Pulmonary artery endothelial cell (primary cell): ENCODE measurements at places on chromosomes 7 and 10. TPM values are rescaled to one million over a fixed set of nuclear protein-coding genes. Genes with fewer than 3 reads are reported as not detected.
A peak's percentile ranks its signal among the peaks of the same experiment; 100 is the strongest.

Gene DOCK1
- 74.0 and 89.6 TPM in 2 replicates for total RNA-seq

Gene ATOH7
- total RNA-seq = not detected in 2 replicates

Gene CFAP58
- 0.46 and 0.63 TPM in 2 replicates for total RNA-seq

Gene PRSS2
- not detected in 2 replicates for total RNA-seq

Gene PON1
- not detected in 2 replicates for total RNA-seq

Gene GPR37
- total RNA-seq = 1.7 and 8.1 TPM in 2 replicates

Gene SPDYE2
- not detected in 2 replicates for total RNA-seq

Gene CD36
- 0.26 and 4.6 TPM in 2 replicates for total RNA-seq

Gene CYP2C19
- total RNA-seq = 0.07 TPM in 1 of 2 replicates, not detected in the other

Gene LMOD2
- 0.07 TPM in 1 of 2 replicates, not detected in the other for total RNA-seq

DNA sequence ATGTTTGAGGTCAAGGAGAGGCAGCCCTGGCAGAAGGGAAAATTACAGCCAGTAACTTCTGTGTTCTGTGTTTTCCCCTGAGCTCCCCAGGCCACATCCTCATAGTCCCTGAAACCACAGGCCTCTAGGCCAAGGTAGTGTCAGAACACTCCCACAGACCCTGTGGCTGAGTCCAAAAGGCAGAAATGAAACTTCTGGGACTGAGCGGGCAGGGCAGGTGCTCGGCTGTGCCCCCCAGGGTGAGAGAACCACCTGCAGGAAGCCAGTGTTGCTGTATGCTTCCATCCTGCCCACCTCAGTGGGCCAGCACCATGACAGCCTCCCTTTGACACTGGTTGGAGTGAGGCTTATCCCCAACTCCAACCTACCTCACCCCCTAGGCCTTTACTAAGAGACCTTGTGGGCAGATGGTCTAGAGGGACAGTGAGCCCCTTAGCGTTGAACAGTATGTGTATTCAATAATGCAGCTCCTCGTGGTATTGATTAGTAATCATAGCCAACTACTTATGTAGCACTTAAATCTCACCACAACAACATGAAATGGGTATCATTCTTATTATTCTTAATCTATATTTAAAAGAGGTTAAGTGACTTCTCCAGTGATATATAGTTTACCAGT lies 30.3 kb downstream of the PIK3CG start:
- no peak for DNase-seq

GRCh38 chr7:131607291-131608115 lies 51.1 kb upstream of the PODXL start:
- DNase-seq = no peak

- DNase-seq = no peak
Observed at GRCh38 chr7:156156734-156157408, 344.6 kb upstream of the SHH start.

DNA sequence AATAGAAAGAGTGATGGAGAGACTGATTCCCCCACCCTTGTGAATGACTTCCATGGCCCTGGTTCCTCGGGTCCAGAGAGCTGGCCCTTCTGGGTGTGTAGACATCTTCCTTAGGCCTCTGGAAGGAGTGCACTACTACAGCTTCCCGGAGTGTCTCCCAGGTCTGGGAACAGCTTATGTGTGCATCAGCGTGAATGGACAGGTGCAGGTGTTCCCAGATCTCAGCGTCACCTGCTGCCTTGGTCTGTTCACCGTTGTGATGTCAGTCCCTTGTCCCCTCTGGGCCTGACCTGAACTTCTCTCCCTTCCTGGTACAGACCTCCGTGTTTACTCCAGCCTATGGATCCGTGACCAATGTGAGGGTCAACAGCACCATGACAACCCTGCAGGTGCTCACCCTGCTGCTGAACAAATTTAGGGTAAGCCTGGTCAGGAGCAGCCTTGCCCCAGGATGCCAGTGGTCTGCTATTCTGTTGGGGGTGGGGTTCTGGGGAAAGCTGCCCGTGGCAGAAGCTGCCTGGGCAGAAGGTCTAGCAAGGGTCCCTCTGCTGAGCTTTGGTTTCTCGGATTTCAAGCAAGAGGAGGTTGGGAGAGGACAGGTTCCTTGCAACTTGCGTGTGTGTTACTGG lies 10.5 kb upstream of the DEPP1 start:
- DNase-seq = no peak

- no peak for DNase-seq
Observed at GRCh38 chr10:31001740-31002139, 29.9 kb downstream of the ZNF438 start.

DNA sequence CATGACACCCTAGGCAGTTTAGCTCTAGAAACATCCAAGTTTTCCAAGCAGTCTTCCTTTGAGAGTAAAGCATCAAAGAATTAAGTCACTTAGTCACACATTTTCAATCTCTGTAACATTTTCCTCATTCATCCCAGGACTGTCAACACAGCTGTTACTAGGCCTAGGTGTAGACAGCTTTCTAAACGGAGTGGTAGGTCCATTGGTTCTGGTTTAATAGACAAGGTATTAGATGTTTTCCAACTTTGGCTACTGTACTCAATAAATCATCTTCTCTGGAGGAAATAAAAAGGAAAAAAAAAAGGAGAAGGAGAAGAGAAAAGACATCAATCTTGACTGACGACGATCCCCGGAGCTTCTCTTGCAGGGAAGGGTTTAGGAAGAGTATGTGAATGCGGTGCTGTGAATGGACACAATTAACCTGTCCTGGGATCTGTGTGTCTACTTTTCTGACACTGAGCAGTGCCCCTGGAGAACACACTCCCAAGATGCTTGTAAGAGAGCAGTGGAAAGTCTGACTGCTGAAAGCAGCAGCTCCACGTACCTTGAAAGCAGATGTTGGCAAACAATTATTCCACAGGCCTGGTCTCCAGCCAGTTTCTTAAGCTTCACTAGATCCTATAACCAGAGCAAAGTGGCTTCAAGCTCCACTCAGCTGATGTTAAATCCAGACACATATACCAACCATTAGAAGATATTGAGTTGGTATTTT lies 59.1 kb downstream of the CXCL12 start:
- no peak for DNase-seq

- peak; percentile 29 for DNase-seq
Observed at GRCh38 chr10:11871466-11871865, 48.3 kb downstream of the PROSER2 start.

- DNase-seq = no peak
Observed at GRCh38 chr7:131072505-131073091, 255.1 kb upstream of the MKLN1 start.

GRCh38 chr10:6396226-6396625 lies 183.8 kb downstream of the PRKCQ start:
- DNase-seq = no peak

DNA sequence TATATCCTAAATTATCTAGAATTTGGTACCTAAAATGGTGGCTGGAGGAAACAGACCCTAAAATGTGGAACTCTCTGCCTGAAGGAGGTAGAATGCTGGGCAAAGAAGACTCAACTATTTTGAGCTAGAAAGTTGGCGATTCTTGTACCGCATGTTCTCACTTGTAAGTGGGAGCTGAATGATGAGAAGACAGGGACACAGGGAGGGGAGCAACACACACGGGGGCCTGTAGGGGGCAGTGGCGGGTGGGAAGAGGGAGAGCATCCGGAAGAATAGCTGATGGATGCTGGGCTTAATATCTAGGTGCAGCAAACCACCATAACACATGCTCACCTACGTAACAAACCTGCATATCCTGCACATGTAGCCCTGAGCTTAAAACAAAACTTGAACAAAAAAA lies 250.6 kb downstream of the CALN1 start:
- no peak for DNase-seq

DNA sequence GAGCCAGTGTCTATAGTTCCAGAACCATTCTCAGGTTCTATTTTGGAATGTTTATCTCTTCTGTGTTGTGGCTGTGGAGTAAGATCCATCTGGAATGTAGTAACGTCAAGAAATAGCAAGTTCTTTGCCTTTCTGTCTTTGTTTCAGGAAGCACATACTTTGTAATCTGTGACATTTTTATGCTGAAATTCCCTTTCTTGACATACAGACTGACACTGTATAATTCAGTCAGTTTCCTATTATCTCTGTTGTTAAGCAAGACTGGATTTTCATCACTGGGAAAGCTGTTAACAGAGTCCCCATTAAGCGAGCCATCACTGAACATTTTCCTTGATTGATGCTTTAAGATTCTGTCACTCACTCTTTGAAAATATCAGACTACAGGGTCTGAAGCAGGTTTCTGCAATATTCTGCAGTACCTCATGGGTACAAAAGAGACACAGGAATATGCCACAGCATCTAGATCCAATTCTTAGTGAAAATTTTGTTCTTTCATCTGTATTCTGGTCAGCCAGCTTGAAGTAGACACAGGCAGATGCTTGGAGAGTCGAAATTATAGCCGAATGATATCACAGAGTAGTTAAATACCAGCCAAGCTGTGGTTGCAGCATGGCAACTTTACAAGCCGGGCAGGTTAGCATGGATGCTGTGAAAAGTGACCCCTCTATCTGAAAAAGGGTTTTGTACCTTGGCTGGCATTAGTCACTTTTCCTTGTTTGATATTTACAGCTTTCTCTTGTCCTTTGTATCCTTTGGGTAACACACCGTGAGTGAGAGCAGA lies 62.6 kb downstream of the CACNB2 start:
- no peak for DNase-seq

- no peak for DNase-seq
Observed at GRCh38 chr7:21149809-21150208, 278.1 kb upstream of the SP4 start.

- no peak for DNase-seq
Observed at GRCh38 chr10:35778306-35778705, 136.2 kb upstream of the FZD8 start.

DNA sequence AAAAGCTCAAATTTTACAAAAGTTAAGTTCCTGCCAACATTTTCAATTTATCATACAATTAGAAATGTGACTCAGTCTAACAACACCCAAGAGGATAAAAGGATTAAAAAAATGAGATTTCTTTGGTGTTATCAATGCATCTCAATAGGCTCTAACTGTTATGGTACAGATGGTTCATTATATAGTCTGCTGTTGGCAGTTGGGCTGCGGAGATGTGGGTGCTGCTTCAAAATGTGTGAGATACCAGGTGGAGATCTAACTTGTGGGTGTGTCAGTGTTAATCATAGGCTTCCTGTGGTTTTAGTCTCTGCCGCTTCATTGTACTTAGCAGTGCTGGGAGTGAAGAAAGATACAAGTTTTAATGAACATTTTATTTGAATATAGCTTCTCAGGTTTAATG lies 231.2 kb downstream of the EXOC4 start:
- no peak for DNase-seq

DNA sequence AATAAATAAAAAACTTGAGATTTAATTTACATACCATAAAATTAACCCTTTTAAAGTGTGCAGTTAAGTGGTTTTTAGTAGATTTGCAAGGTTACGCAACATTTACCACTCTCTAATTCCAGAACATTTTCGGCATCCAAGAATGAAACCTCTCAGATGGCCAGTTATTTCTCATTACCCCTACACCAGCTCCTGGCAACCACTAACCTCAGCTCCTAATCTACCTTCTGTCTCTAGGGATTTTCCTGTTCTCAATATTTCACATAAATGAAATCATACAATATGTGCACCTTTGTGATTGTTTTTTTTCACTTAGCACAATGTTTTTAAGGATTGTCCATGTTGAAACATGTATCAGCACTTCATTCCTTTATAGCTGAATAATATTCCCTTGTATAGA lies 45.1 kb downstream of the INPP5F start:
- DNase-seq = no peak

DNA sequence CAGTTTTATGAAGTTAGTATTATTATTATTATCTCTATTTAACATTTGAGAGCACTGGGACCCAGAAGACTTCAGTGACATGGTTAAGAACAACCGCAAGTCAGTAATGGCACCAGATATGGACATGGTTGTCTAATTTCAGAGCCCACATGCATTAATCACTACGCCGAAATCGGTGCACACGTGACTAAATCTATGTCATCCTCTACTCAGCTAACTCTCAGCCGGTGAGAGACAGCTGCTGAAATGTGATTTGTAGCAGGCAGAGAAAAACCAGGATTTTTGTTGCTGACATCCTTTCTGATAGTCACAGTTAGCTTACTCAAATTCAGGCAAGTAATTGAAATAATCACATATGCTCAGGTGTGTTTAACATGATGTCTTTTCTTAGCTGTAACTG lies 127.7 kb downstream of the SPAG6 start:
- DNase-seq = no peak

DNA sequence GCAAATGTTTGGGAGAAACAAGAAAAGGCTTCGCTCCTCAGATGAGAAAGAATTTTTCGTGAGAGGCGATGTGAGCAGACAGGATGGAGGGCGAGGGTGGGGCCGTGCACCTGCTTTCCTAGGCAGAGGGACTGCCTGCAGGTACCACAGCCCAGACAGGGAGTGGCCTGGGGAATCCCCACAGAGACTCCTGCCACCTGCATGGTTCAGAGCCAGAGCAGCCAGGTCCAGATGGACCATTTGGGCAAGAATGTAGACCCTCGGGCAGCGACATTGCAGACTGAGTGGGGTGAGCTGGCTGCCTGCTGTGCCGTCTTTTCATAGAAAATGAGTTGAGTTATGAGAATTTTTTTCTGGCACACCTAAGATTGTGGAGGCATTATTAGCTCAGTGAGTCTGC lies 216.8 kb downstream of the SNX10 start:
- DNase-seq = no peak

DNA sequence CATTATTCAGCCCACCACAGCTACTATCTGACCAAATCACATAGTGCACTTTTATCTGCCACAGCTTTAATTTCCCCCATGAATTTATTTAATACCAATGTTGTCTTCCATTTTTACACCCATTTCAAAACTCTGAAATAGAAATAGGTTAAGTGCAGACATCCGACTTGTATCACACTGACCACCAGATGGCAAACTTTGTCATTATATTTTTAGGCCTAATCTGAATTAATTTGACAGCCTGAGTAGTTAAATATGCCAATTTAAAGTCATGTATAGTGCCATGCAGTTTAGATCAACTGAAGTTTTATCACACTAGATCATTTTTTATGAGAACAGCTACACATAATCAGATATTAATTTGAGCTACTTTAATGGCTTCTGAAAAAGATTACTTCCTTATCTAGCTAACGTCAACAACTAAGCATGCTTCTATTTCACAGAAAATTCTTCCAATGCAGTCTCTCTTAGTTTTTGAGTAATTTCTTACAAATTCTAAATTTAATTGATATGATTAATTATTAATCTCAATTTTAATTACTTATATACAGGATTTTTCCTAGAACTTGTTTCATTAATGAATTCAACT lies 566.4 kb downstream of the GFRA1 start:
- DNase-seq = no peak

- DNase-seq = no peak
Observed at GRCh38 chr10:10798864-10799192, 218.8 kb upstream of the CELF2 start.

GRCh38 chr10:72291019-72291532 lies 17.4 kb downstream of the DDIT4 start:
- DNase-seq = no peak

DNA sequence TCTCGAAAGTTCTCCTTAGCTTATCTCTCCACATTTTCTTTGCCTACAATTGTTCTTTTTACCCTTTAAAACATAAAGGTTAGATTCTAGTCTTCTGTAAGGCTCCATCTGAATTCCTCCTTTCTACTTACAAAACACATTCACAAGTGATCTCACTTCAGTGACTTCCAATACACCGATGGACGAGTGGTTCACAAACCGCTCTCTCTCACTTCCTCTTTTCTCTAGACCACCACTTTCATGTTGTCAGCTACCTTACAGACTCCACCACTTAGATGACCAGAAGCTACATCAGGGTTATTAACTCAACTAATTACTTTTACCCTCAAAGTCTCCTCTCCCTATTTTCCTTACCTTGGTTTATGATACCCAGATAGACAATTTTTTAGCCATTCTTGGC lies 11.8 kb downstream of the MET start:
- DNase-seq = no peak
